CD4-positive, alpha-beta T cell treated with Interleukin-6 at 100 ng/mL for 8 hours (primary cell): ENCODE measurements at places on chromosomes 16 and 17.

DNA sequence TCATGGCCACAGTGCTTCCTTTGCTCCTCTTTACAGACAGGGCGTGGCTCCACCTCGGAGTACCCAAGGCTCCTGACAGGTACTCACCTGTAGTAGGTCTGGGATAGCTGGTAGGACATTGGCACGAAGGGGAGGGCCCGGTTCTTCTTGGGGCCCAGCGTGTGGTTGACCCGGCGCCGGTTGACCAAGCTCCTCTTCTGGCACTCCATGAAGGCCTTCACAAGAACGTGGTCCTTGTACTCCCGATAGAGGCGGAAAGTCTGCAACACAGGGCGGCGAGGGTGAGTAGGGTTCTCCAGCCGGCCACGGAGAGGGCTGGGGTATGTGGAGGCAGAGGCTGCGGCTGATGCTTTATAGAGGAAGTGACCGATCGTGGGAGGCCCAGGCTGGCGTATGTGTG, 69.7 kb downstream of the IL21R start:
- DNase-seq, result no peak

DNA sequence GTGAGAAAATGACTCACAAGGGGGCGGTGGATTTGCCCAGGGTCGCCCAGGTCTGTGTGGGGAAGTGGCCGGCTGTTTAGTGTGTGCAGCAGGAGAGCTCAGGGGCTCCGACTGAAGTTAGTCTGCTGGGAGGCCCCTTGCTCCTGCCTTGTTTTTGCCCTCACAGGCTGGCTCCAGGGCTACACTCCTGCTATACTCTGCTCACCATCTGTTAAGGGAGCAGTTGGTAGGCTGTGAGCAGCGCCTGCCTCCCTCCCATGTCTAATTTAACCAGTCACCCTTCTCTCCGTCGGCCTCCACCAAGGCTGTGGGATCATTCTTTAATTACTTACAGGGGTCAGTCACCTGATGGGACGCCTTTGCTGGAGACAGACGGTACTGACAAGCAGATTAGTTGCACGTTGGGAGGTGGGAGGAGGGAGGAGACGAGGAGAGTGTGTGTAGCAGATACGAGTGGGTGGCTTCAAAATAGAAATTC, 35.5 kb downstream of the KSR1 start:
- no peak for DNase-seq

DNA sequence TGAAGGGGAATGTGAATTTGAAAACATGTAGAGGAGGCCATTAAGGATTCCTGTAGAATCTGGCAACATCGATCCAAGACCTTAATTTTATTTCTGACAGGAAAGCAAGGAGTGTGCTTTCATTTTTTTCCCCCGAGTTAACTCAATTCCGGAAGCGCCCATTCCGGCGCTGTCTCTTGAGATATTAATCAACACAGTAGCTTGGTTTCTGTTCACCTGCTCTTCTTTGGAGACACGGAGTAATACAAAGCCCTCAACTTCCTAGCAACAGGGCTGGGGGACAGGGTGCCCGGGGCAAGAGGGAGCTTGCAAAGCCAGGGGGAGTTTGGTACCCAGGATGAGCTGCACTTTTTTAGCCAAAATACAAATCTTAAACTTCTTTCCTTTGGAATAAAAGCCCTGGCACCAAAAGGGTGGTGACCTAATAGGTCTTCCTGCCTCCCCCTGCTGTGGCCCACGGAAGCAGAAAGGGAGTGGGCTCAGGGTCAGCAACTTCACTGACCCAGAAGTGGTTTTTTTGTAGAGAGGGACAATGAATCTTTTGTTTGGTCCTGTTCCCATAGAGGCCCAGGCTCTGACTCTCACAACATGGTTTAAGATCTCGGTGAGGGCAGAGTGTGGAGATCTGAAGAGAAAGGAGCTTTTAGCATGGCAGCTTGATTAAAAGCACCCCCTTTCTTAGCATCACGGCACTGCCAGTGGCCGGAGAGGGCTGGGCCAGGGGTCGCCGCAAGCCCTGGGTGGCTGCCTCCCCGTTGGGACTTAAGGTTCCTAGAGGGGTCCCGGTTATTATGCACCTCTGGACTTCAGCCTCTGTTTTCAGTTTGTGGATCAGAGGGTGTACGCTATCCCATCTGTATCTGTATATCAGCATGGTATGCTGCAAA, 207.3 kb downstream of the CCDC182 start:
- DNase-seq, result no peak

GRCh38 chr16:49482690-49483089, 109.1 kb downstream of the C16orf78 start:
- DNase-seq, result no peak

DNA sequence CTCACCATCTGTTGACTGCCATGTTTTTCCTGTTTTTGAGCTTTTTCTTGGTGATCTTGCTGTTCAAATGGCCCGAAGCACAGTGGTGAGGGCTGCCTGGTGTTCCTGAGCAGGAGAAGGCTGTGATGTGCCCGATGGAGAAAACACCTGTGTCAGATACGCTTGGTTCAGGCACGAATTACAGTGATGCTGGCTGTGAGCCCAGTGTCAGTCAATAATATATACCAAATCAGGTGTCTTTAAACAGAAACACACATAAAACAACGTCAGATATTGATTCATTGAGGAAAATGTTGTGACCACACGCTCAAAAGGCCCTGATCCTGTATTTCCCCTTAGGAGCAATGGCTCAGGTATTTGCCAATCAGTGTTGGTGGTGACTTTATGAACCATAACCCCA, 111.7 kb downstream of the SDR42E1 start:
- no peak for DNase-seq

DNA sequence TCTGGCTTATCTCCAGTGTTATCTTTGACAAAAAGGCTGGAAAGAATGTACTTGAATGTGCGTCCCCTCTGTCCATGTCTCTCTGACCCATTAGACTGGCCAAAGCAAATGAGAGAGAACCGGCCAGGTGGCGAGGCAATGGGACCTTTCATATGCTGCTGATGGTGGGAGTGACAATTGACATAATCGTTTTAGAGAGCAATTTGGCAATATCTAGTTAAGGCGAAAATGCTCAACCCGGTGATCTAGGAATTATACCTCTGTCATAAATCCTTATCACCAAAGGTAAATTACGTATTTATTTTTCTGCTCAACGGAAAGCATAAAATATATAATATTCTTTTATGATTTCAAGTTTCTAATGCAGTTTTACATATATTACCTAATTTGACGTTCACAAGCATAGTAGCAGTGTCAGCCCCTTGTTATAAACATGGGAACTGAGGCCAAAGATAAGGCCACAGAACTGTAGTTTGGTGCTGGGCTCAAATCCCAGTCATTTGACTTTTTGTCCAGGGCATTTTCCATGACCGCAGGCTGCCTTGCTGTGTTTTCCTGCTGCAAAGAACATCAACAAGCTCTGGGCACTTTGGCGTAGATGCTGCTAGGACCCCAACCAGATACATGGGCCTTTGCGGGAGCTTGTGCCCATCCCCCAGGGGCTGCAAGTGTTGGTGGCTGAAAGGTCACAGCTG, 14.7 kb upstream of the SDK2 start:
- DNase-seq, result no peak

DNA sequence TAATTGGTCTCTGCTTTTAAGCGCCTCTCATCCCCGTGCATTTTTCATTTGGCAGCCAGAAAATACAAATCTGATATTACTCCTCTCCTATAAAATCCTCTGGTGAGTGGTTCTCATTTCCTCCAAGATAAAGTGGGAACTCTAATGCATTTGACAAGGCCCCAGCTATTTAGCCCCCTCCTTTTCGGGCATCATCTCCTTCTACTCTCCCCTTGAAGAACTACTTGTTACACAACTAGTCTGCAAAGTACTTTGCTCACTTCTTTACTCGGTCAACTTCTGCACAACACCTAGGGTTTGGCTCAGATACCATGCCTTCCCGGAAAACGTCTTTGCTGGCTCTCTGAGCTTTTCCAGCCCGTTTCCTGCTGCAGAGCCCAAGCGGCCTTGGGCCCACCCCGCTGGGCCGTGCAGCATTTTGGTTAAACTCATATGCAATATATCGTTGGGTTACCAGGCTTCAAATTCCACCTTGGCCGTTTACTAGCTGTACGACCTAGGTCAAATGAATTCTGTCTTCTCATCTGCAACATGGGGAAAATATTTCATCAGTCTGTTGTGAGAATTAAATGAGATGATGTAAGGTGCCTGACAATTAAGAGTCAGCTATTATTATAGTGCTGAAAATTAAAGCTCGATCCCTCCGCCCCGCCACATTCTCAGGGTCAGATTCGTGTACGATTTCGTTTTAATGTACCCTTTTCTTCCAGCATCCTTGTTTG, 883 bp upstream of the TAF15 start:
- DNase-seq, result no peak

- DNase-seq, result no peak
Measured at GRCh38 chr16:4048481-4048880, 67.8 kb downstream of the ADCY9 start.

DNA sequence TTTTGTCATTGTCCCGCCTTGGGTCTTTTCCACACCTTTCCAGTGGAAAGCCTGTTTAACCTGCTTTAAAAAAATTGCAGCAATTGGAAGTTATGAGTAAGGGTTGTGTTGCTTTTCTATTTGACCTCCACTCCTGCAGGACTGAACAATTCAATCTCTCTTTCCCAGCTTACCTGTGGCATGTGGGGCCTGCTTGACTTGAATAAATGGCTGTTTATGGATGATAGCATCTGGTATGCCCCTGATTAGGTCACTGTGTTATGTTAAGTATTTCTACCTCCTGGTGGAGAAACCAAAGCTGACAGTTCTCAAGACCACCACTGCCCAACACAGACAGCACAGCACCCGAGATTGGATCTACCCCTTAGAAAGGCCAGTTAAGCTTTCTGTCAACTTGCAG, 64.8 kb upstream of the NOG start:
- no peak for DNase-seq

- no peak for DNase-seq
Measured at GRCh38 chr16:82736224-82736623, 109.5 kb downstream of the CDH13 start.

- DNase-seq, result no peak
Measured at GRCh38 chr16:55557186-55557585, 9.3 kb upstream of the CAPNS2 start.

DNA sequence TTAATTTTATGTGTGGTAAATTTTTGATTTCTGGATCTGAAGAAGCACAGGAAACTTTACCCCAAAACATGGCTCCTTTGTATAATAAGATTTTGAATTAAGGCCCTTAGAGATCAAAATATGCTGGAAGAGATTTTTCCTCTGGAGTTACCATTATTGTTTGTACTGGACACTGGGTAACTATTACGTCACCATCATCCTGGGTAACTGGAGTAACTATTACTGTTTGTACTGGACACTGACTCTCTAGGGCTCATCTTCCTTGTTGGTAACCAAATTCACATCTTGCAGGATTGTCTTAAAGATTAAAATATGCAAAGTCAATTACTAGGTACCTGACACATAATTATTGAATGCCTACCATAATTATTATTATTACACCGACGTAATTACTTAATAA, 593.8 kb upstream of the GOT2 start:
- DNase-seq, result no peak

DNA sequence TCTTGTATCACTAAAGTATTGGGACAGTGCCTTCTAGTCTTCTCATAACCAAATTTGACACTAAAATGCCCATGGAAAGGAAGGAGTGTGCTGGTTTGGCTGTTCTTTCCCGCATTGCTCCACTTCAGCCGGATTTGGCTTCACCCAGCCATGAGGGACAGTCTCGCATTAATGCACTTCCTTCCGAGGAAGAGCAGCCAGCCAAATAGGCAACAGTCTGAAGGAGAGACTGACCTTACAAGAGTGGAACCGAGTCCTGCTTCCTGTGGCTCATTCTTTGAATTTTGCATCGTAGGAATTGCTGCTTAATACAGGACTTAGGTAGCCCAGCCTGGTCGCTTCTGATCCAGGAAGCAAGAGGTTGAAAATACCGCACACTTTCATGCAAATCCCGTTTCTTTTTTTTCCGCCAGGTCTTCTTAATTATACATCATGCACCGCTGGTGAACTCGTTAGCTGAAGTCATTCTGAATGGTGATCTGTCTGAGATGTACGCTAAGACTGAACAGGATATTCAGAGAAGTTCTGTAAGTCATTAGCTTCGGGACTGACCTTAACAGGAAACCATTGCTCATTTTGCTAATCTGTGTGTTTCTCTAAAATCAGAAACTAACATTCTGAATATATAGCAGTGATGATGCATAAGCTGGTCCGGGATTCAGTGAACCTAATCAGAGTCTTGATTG, 38.2 kb downstream of the CLEC16A start:
- no peak for DNase-seq

DNA sequence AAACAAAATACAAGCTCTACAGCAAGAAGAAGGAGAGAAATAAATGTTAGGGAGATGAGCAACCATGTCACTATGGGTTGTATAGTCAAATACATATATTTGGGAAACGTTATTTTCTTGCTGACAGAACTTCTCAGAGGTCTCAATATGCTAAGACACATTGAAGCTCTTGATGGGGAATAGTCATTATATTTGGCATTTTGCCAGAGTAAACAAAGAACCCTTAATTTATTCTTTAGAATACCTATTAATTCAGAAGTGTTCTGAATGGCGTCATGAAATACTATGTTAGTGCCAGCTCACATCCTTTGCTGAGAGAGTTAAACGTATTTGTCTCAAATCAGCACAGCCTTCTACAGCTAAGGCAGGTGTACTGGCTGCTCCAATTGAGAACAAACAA, 458.9 kb downstream of the CDH13 start:
- no peak for DNase-seq

GRCh38 chr16:1168837-1169236, 15.9 kb downstream of the CACNA1H start:
- no peak for DNase-seq

DNA sequence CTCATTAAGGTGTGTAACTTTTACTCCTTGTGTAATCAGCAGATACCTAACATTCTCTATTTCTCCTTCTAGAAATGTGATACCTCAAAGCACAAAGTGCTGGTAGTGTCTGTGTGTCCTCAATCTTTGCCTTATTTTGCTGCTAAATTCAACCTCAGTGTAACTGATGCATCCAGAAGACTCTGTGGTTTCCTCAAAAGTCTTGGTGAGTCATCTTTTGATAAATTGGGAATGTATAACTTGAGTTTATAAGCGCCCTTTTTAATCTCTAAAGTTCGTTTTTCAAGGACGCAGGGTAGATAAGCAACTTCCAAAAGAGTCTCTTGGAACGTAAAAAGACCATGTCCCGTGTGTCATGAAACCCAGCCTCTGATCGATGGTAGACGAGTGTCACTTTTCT, 10.2 kb downstream of the NARF start:
- DNase-seq, result no peak

DNA sequence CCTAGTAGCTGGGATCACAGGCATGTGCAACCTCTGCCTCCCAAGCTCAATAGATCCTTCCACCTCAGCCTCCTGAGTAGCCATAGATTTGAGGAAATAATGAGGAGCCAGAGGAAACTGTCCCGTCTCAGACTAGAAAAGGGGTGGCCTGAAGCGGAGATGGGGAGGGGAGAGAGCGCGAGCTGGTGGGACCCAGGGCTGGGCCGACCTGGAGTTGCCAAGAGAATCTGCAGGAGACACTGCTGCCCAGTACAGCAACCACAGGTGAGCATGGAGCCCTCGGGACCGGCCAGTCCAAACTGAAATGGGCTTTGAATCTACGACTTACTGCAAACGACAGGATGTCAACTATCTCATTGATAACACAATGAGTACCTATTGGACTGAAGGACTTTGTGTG, 24.3 kb downstream of the CD300A start:
- DNase-seq, result no peak

DNA sequence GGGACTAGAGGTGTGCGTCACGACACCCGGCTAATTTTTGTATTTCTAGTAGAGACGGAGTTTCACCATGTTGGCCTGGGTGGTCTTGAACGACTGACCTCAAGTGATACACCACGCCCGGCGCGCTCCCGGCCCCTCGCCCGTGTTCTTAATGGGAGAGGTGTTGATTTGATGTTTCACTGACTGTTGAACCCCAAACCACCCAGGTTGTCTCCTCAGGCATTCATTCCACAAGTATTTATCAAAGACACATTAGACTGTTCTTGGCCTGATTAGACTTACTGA, 1.4 kb downstream of the CENPN start:
- DNase-seq, result no peak
